ENCODE measurements at places on chromosomes 11 and 22.

- no peak for DNase-seq
These were observed 68.9 kb downstream of the NECTIN1 start for GRCh38 chr11:119659971-119660723.

- no peak for DNase-seq
These were observed 108.4 kb downstream of the FDX1 start for GRCh38 chr11:110538154-110538553.

DNA sequence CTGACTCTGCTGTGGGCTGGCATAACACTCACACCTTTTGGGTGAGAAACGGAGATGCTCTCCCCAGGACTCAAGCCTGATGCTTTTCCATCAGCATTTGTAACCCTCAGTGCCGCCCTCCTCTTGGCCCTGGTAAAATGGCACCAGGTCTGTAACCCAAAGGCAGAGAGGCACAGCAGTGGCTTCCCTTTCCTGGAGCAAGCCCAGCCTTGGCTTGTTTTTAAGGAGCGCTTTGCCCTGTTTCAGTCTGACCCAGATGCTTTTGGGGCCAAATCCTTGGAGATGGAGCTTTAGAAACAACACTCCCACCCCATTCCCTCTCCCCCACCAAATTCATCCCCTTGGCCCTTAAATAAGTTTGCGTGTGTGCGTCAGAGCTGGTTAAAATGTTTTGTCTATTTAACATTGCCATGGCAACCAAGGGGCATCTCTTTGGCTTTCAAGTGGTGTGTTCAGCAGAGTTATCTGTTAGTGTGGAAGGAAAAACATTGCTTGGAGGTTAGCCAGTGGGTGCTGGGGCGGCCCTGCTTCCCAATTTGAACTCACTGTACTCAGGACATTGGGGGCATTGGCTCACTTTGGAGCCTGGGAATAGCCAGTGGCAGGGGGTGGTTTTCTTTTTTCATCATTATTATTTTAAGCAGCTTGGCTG, 134.1 kb downstream of the NAV2 start:
- DNase-seq, result no peak

GRCh38 chr22:36339171-36340065, 48.3 kb downstream of the MYH9 start:
- no peak for DNase-seq

DNA sequence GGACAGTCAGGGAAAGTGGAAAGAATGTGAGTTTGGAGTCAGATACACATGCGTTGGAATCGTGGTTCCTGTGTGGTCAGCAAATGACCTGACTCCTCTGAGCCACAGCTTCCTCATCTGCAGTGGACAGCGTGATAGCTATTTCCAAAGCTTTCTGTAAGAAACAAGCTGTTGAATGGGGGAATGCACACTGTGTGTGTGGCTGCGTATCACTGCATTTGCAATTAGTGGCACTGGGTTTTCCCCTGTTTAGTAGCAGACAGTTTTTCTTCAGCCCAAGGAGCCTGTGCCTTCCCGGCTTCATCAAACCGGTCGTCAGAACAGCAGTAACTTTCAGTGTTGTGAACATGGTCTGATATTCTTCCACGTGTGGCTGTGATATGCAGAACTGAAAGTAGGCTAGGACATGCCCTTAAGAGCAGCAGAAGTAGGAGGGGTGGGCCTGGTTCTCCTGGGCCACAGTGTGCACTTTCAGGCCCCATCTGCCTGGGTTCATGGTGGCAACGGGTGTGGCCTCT, 121.5 kb downstream of the RRAS2 start:
- DNase-seq, result no peak

GRCh38 chr11:459511-460220, 9.6 kb downstream of the PTDSS2 start:
- DNase-seq, result no peak

DNA sequence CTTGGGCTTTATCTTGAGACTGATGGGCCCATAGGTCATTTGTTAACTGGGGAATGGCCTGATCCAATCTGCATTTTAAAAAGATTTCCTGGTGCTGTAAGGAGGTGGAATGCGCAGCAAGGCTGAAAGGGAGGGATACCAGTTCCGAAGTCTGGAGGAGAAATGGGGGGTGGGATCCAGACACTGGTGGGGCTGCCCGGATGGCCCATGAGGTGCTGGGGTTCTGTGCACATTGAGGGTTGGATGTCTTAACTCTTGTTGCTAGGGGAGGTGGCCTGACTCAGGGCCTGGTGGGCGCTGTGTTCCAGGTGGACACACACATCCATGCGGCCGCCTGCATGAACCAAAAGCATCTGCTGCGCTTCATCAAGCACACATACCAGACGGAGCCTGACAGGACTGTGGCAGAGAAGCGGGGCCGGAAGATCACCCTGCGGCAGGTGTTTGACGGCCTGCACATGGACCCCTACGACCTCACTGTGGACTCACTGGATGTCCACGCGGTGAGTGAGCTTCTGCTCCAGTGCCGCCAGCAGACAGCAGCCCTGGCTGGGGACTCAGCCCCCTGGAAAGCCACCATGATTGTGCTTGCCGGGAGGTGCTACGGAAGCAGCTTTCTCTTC, 38.1 kb downstream of the AMPD3 start:
- no peak for DNase-seq

DNA sequence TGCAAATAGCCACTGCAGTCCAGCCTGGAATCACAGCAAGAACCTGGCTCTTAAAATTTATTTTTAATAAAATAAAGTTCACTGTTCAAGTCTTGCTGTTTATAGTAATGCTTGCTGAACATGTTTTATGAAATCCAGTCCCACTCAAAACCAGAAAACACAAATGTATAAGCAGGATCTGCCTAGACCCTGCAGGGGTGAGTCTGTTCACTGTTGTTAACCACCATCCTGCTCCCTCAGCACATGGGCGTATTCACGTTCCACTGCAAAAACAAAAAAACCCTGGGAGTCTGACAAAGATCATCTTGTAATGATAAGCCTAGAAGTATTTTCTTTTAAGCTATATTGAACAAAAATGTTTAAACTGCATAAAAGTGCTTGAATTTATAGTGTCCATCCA, 45.0 kb upstream of the CTTN start:
- no peak for DNase-seq

DNA sequence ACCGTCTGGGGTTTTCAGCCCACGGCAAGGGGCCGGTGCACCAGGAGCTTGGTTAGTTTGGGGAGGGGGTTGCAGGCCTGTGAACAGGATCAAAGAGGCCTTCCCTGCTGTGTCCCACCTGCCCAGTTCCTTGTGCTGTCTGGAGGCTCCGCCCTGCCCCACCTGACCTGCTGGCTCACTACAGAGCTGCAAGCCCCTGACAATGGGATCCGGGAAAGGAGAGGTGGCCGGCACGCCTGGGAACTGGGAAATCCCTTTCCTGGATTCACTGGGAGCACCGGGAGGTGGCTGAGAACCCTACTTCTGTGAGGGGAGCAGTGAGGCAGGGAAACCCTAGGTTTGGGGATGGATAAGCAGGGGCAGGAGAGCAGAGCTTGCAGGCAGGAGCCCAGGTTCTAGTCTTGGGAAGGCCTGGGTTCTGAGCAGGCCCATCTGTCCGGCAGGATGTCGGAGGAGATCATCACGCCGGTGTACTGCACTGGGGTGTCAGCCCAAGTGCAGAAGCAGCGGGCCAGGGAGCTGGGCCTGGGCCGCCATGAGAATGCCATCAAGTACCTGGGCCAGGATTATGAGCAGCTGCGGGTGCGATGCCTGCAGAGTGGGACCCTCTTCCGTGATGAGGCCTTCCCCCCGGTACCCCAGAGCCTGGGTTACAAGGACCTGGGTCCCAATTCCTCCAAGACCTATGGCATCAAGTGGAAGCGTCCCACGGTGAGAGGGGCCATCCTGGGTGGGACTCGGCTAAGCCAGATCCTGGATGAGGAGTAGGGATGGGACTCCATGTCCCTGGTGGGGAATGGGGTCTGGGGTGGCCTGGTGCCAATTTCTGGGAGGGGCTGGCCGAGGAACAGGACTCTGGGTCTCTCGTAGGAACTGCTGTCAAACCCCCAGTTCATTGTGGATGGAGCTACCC, 786 bp downstream of the CAPN1 start:
- no peak for DNase-seq

GRCh38 chr11:132499661-132500060, 1032.6 kb downstream of the OPCML start:
- no peak for DNase-seq

GRCh38 chr11:826836-827145, 928 bp upstream of the CRACR2B start:
- no peak for DNase-seq

DNA sequence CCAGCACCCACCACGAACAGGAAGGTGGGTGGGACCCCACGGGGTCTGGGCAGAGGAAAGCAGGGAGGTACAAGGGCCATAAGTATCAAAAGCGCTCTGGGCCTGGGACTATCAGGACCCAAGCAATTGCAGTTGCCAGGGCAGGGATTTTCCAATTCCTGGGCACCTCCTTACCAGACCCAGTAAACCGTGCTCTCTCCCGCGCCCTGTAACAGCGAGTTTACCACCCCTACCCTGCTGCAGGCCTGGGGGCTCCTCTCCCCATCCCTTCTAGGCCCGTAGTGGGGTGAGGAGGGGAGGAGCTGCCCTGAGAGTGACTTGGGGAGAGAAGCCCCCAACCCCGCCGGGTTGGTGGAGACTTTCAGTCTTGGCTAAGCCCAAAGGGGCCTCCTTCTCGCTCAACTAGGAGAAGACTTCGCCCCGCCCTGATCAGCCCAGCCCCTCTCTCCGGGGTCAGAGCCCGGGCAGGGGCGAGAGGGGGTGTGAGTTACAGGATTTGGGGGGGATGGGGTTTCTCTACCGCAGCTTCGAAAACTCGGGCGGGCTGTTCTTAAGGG, 5.4 kb downstream of the PAX6 start:
- no peak for DNase-seq

DNA sequence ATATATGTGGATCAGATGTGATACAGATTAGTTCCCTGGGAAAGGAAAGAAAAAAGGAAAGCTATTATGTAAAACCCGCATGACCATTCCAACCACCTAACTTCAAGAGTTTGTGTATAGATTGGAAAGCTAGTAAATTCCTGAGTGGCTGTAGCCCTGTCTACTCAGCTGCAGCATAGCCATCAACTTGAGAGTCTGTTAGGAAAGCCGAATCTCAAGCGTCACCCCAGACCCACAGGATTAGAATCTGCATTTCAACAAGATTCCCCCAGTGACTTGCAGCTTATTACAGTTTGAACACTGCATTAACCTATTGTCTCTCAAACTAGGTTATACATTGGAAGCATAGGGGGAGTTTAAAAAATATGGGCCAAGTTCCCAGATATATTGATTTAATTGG, 921.7 kb downstream of the LRRC4C start:
- no peak for DNase-seq

- DNase-seq, result no peak
These were observed 24.0 kb upstream of the ELF5 start for GRCh38 chr11:34537636-34538035.

DNA sequence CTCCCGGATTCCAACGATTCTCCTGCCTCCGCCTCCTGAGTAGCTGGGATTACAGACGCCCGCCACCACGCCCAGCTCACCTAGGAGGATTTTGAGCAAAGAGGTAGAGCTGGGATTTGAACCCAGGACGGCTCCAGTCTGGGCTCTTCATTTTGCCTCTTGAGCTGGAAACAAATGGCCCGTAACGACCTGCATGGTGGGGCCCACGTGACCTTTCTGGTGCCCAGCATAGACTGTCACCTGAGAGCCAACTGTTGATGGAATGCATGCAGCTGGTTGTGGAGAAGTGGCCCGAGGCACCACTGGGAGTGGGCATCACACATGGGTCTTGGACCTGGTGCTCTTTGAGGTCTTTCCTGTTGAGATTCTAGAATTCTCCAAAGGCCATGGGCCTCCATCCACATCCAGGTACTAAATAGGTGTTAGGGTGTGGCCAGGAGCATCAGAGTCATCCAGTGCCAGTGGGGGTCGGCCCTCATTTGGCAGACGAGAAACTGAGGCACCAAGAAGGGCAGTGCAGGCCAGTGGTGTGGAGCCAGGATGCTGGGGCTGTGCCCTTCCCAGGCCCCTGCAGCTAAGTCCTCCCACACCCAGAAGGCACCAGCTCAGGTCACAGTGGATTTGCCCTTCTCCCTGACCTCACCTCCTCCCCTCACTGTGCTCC, 3.9 kb downstream of the ATF4 start:
- DNase-seq, result no peak

DNA sequence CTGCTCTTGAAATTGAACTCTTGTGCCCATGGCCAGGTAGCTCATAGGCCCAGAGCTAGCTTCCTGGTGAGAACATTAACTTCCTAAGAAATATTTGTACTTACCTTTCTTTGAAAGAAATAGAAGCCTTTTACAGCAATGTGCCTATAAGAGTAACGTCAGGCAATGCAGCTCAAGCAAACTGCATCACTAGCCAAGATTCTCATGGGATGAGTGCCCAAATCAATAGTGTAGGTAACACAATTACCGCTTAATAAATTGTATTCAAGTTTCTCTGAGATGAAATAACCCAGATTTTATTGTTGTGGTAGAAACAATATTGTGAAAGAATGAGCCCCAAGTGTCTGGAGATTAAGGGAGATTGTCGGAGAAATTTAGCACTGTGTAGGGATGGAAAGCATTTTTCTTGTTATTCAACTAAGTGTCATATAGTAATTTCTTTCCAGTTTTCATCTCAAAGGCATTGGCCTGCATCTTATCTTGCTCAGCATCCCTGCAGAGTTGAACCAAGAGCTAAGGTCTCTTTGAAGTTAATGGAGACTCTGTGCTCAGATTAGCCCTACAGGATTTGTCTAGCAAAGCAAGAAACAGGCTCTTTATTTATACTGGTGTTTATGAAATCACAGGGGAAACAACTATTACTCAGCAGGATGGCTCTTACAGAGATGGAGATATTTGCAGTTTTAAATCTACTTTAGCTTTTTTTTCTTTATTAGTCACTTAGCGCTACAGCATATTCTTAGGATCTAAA, 321.0 kb upstream of the PDGFD start:
- DNase-seq, result no peak

DNA sequence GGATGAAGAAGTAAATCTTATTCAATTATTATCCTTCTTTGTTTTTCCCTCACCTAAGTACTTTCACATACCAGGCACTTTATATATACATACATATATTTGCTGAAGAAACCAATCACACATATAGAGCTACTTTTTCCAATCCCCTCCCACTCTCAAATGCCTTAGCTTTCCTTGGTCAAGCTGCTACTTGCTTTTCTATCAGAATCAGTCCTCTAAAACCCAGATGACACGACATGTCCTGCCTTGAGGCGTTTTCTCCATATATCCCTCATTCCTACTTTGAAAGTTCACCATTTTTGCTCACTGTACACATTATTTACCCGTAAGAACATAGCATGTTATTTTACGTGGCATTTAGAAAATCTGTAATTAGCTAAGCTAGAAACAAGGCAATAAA, 5.4 kb downstream of the RAB38 start:
- DNase-seq, result no peak

DNA sequence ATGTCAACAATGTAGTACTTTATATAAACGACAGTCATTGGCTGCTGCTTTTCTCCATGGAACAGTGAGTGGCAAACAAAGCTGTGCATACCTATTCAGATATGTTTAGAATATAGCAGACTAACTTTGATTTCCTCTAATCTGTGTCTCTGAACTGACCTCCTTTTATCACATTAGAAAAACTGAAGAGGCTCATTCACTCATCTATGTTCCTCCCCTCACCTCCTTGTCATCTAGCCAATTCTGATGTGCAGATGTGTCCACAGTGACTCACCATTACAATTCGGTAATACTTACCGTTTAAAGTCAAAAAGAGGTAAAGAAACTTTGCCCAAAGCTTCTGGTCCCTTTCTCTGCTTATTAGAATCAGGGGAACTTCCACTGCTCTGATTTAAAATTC, 51.5 kb upstream of the RPS13 start:
- no peak for DNase-seq
